NCI-H748 treated with DMSO at 0.1 percent for 48 hours (cell line): ENCODE measurements at places on chromosomes 3 and 15.

- DNase-seq = no peak
Measured at GRCh38 chr3:182565916-182566796, 227.1 kb upstream of the ATP11B start.

DNA sequence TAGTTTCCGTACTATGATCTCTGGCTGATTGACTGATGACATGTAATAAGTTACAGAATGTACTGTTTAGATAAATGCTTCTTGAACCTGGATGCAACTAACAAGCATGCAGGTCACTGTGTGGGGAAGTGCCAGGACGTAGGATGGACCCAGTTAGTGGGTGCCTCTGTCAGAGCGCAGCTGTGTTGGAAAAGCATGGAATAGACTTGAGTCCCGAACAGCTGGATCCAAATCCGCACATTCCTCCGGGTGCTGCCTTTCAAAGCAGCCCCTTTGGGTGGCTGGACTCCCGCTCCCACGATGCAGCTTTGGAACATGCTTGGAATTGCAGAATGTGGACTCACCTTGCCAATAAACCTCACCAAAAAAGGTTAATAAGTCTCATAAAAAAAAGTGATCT is 35.5 kb upstream of the ALDH1A3 start:
- DNase-seq = no peak

- no peak for DNase-seq
Measured at GRCh38 chr3:156553705-156554356, 1.1 kb downstream of the SSR3 start.

- DNase-seq = no peak
Measured at GRCh38 chr3:16723978-16724377, 118.8 kb upstream of the DAZL start.

- no peak for DNase-seq
Measured at GRCh38 chr15:94453227-94453988, 222.0 kb downstream of the MCTP2 start.

GRCh38 chr3:130963878-130964277 is 62.7 kb downstream of the ASTE1 start:
- no peak for DNase-seq

DNA sequence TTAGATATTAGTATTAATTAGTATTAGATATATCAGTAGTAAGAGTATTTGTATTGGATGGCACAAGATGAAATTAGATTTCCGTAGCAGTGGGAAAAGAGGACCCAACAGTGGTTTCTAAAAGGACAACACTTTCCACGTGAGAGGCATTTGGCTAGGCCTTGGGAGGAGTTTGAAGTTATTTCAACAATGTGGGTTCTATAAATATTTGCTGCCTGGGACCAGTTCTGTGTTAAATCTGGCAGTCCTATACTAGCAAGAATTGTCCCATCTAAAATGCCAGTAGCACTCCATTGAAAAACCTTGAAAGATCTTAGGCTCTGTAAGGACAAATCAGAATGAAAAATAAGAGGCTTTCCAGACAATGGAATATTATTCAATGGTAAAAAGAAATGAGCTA is 347.1 kb upstream of the DNAJC19 start:
- DNase-seq = no peak

DNA sequence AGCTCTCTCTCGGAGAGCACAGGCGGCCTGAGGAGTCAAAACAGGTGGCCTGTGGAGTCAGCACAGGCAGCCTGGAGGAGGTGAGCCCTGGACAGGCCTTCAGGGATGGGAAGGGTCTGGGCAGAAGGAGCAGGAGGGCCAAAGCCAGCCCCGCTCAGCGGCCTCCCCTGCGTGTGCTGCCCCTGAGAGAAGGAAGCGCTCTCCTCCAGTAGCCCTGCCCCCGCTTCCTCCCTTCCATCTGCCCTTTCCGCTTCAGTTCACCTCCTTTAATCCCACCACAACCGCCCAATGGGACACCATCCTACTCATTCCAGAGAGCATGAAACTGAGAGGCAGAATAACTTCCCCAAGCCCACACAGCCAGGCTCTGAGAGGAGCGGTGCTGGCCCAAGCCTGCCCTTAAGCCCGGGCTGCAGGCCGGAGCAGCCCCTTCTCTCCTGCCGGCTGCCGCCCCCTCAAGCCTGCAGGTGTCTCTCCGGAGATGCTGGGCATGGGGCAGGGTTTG is 3.2 kb upstream of the NR2E3 start:
- DNase-seq = no peak

GRCh38 chr15:61171209-61171608 is 57.9 kb downstream of the RORA start:
- no peak for DNase-seq

GRCh38 chr3:49469037-49469935 is 781 bp upstream of the DAG1 start:
- DNase-seq = no peak

GRCh38 chr3:122873741-122874515 is 79.1 kb downstream of the SLC49A4 start:
- DNase-seq = no peak

DNA sequence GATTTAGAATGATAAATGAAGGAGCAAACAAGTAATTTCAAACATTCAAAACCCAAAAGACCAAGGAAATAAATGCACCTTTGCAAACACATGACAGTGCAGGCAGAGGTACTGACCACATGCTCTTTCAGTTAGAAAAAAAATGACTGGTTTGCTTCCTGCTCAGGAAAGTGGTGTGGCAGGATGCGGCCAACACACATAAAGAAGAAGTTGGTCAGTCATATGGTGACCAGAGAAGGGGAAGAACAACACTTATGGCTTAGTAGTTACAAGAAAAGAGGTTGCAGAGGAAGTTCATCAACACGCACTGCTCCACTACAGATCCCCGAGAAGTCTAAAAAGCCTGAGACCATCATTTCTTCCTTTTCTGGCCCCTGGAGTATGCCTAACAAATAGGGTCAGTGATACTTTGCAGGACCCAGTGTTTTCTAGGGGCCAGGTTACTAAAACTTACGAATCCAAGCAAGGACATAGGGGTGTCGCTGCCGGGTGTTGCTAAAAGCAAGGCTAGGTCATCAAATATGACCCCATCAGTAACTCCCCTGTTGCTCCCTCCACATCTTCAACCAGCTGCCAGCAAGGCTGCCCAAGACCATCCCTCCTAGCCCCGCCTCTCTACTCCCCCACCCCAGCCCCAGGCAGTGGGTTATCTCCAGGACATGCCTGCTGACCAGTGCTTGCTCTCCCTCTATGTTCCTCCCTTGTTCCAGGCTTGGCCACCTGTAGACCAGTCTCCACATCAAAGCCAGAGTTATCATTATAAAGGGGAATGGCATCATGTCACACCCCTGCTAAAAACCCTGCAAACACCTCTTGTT is 11.2 kb downstream of the ATP8B4 start:
- DNase-seq = no peak

DNA sequence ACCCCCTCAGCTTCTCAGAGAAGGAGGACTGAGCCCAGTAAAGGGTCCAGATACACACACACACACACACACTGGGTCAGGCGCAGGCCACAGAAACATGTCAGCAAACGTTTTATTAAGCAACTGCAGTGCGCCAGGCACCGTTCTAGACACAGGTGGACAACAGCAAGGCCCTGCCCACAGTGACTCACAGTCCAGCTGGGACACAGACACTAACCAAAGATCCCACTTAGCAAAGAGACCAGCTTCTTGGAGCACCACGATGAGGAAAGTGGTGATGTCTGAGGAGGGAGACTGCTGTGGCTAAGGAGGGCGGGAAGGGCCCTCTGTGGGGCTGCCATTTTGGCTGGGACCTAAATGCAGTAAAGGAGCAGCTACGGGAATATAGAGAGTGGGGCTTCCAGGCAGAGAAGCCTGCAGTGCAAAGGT is 2.8 kb upstream of the VILL start:
- DNase-seq = no peak

DNA sequence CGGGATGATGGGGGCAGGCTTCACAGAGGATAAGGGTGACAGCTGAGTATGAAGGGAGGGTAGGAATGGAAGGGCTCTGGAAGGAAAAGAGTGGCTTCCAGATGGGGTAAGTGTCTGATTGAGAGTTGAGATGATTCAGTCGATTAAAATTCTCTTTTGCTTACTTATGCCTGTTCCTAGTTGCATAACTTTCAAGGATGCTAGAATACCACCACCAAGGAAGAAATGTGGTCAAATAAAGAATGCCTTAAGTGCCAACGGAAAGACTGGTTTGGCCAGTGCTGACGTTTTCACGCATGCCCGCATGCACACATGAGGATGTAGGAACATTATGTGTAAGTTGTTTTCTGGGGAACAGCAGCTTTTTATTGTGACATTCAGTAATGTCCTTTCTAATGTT is 263.4 kb upstream of the WNT5A start:
- no peak for DNase-seq

DNA sequence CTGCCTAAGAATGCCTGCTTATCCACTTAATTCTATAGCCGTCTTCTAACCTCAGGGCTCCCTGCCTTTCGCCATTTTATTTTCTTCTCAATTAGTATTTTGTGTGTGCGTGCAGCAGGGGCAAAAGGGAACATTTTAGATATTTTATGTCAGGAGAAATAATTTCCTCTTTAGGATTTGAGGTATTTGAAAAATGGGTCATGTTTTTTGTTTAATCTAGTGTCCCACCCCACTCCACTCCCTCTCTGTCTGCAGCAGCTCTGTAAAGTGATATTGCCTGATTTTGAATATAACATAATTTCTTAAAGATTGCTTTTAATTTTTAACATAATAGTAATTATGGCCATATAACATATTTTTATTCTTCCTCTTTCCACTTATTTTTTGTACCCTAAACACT is 593.2 kb upstream of the DPPA4 start:
- DNase-seq = no peak

- DNase-seq = no peak
Measured at GRCh38 chr3:63864008-63864964, 619 bp downstream of the ATXN7 start.

DNA sequence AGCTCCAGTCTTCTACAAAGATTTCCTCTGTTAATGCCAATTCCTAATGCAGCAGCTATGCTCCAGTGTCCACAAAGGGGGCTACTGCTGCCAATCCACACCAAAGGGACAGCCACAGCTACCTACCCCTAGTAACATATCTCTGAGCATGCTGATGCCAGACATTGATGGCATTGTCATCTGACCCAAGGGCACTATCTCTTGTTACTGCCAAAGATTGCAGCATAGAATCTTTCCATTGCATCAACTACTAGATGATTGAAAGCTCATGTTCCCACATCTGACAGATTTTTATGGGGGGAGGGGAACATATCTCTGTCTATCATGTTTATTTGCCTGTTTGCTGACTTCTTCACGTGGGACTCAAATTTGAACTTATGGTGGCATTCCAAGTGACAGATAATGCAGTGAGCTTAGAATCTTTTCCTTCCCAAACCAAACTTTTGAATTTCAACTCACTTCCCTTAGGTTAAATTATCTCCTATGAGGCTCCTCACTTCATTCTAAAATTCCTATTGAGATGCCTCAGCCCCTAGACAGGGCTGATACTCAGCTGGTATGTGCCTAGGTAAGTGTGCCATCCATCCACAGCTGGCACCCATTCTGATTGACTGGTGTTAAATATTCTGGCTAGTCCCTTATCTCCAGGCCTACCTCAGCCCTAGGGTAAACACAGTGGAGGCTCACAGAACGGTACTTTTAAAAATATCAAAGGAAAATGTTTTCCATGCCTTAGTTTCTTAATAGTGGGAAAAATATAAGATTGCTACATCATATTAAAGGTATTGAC is 100.3 kb downstream of the STRIT1 start:
- no peak for DNase-seq

DNA sequence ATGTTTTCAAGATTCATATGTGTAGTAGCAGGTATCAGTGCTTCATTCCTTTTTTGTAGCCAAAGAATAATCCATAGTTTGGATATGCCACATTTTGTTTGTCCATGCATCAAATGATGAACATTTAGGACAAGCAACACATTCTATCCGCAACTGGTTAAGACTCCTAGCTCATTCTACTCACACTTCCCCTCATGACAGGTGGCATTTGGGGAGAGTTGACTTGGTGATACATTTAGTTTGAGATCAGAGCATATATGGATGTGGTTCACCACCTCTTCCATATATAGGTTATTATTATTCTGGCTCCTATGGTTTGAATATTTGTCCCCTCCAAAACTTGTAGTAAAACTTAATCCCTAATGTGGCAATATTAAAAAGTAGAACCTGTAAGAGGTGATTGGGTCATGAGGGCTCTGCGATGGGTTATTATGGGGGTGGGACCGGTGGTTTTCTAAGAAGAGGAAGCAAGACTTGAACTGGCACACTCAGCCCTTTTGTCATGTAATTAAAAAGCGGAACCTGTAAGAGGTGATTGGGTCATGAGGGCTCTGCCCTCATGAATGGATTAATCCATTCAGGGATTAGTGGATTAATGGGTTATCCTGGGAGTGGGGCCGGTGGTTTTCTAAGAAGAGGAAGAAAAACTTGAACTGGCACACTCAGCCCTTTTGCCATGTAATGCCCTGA is 75.3 kb upstream of the HRH1 start:
- DNase-seq = no peak

GRCh38 chr15:52113235-52113634 is 660 bp upstream of the BCL2L10 start:
- DNase-seq = no peak

GRCh38 chr3:87073496-87074145 is 82.7 kb upstream of the VGLL3 start:
- DNase-seq = no peak

GRCh38 chr3:4198491-4198890 is 104.7 kb upstream of the SETMAR start:
- no peak for DNase-seq

DNA sequence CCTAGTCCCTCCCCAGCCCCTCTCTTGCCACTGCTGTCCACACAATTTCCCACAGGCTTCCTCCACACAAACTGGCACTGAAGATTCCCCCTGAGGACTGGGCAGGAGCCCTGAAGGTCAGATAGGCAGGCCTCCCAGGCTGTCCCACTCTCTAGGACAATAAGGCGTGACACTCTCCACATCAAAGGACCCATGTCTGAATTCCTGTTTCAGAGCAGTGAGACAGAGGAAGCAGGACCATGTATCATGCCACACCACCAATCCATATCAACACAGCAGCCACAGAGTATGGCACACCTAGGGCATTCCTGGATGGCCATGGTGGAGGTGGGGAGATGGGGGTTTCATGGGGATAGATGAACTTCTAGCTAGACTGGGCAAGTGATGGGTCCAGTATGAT is 13.8 kb upstream of the CCR1 start:
- no peak for DNase-seq

DNA sequence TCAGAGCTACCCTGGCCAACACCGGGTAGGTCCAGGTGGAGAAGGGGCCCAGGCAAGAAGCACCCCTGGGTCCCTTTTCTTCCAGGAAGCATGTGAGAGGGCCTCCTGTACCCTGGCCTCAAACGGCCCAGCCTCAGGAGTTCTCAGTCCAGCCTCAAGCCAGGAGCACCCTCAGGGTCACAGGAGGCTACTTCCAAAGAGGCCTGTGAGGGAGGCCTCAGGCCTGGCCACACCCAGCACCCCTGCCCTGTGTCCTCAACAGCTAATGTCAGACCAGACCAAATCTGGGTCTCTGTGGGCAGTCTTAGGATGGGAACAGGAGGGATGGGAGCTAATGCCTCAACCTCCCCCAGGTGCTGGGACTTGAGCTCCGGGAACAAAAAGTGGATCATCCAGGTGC is 23.5 kb downstream of the PTH1R start:
- DNase-seq = no peak
